ENCODE measurements at places on chromosomes 3 and 15.

DNA sequence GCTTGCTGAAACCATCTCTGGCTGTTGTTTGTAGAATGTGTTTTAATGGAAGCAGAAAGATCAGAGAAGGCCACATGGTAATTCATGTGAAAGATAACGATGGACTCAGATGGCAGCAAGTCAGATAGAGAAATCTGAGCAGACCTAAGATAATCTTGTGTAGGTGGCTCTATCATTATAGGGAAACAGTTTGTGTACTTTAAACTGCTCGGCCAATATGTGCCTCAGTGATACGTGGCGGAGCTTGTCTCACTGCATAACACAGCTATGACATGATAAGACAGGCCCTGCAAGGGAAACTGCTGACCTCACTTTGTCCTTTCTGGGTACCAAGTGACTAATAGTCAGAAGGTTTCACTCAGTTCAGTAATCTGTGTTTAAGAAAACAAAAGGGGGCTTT, 51.0 kb downstream of the MME start:
- peak; percentile 46 for DNase-seq

GRCh38 chr15:92960996-92961681, 61.0 kb downstream of the CHD2 start:
- no peak for DNase-seq

GRCh38 chr3:42486814-42487565, 15.5 kb upstream of the VIPR1 start:
- no peak for DNase-seq

DNA sequence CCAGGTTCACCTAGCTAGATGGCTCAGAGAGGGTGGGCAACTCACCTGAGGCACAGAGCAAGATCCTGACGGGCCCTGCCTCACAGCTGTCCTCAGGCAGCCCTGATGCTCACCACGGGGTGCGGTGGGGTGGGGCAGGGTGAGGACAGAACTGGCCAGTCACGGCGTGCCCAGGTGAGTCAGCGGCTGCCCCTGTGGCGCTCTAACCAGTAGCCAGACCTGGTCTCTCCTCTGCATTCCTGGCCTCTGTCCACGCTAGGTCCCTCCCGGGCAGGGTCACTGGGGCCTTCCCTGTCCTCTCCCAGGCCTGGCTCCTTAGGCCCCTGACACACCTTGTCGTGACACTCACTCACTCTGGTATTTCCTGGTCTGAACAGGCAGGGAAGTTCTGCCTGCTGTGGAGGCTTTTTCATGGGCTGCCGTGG, 901 bp downstream of the ALS2CL start:
- DNase-seq, result peak; percentile 99

DNA sequence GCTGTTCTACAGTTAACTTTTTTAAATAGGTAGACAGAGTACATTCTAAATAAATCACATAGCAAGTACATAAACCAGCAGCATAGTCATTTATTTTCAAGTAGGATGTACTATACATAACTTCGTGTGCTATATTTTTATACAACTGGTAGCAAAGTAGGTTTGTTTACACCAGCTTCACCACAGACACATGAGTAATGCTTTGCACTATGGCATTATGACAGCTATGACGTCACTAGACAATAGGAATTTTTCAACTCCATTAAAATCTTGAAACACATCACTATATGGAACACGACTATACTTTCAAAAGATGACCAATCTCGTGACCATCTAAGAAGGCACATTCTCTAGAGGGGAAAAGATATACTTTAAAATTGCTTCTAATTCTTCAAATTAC, 3.5 kb downstream of the TEX55 start:
- no peak for DNase-seq

DNA sequence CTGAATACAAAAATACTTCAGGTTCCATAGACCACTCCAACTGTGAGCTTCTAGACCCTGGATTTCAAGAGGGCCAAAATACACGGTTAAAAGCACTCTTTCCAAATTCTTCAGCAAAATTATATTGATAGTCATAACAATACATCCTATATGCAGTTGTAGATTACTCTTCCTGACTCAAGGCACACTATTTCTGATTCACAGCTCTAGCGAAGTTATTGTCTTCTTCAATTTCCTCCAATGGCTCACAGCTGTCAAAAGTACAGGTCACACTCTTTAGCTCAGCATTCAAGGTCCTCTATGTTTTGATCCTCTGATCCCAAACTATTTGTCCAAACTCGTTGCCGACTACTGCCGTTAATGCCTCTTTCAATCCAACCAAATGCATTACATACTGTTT, 13.5 kb upstream of the CCDC80 start:
- DNase-seq, result no peak

- no peak for DNase-seq
Measured at GRCh38 chr3:148971401-148972163, 19.8 kb upstream of the GYG1 start.

- no peak for DNase-seq
Measured at GRCh38 chr3:48268936-48269561, 28.1 kb downstream of the ZNF589 start.

- no peak for DNase-seq
Measured at GRCh38 chr15:34311563-34311962, 26.0 kb downstream of the SLC12A6 start.

- no peak for DNase-seq
Measured at GRCh38 chr3:21544076-21544462, 206.9 kb downstream of the ZNF385D start.

DNA sequence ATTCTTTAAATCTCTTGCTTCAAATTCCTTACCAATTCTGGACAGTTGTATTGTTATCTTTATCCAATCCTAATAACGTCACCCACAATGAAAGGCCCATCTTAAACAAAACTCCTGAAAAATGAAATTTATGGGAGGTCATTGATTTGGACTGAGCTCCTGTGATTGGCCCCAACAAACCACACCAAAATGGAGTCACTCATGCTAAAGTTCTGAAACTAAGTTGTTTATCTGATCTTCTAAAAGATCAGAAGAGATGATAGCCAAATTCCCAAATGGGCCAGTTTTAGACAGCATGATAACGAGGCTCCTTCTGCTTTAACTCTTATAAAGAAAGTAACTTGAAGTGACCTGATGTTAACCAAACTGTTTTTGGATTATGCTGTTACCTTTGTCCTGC, 39.7 kb upstream of the GPD1L start:
- DNase-seq, result no peak

GRCh38 chr3:29137601-29138000, 143.3 kb upstream of the RBMS3 start:
- DNase-seq, result peak; percentile 22

- DNase-seq, result no peak
Measured at GRCh38 chr3:170470063-170471016, 51.7 kb downstream of the CLDN11 start.

DNA sequence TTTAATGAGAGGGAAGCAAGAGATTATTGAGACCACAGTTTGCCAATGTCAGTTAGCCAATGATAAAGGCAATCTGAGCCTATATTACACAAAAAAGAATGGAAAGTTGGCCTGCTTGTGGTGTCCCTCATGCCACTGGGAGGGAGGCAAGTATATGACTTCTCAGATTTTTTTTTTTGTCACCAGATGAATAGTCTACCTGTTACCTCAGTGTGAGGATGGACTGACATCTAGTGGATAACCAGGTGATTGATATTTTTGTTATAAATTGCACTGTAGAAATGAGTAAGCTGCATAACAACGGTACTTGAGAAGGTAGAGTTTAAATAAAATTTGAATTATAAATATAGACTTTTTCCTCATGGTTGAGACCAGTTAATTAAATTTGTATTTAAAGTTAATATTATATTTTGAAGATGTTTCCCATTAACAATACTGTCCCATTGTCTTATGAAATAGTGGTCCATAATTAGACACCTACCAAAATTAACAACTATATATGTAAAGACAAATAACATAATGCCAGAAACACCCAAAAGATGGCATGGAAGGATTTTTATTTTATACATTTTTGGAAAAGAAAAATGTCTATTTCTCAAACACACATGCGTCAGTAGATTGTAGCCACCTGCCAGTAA, 237.8 kb upstream of the GADL1 start:
- DNase-seq, result peak; percentile 75

DNA sequence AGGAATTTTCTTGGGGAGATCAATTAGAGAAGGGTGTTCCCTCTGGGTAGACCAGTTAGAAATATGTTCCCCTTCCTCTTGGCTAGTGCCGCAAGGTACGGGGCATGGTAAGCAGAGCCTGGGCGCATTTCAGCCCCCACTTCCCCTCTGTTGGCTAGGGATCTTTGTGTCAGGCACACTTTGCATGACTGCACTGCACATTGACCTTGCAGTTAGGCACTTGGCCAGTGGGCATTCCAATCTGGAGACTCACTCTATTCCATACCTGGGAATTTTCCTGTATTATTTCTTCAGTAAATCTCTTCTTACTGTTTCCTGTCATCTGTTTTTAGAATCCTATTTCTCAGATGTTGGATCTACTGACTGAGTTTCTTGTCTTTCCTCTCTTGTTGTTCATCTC, 30.0 kb upstream of the CACNA1D start:
- peak; percentile 13 for DNase-seq

- DNase-seq, result peak; percentile 35
Measured at GRCh38 chr15:78638658-78639314, 2.2 kb downstream of the CHRNB4 start.

- no peak for DNase-seq
Measured at GRCh38 chr15:25061808-25062550, 107.2 kb downstream of the SNRPN start.

DNA sequence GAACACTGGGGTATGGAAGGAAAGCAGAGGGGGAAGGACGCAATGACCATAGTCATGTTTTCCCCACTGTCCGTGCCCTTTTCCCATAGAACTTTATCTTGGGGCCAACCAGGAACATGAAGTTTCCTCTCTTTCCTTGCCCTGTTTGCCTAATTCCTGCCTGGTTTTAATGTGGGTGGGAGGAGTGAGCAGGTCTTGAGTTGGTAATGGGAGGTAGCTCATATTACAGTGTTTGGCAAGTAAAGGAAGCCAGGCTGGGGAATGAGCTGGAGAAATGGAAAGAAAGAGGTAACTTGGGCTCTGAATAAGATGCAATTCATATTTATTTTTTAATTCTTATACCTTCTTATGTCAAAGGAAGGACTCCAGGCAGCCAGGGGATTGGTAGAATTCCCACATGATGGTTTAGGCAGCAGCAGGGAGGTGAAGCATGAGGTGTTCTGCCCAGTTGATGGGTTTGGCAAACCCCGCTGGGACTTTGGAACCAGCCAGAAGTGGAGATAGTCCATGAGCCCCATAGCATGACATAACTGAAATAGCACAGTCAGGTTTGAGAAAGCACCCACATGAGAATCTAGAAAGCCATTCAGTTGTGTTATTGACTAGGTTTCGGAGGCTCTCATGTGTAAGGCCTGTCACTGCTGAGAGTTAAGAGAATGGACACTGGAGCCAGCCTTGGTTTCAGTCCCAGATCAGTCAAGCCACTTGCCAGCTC, 60.0 kb downstream of the CCK start:
- no peak for DNase-seq

DNA sequence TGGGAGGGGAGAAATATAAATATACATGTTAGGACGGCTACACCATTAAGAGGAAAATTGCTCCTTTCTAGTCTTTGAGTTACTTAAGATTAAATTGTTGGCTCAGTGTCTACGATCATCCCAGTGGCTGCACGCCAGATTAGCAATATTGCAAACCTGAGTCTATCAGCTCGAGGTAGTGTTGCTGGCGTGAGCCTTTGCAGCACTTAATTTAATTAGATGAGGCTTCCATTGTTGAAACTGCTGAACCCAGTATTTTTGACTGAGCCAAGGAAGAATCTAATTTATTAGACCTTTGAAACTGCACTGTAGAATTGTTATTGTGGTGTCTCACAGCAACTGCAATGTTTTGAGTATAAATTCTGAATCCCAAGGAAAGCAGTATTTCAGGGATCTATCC, 782.4 kb upstream of the ROBO1 start:
- no peak for DNase-seq

GRCh38 chr3:167887096-167887495, 151.6 kb downstream of the SERPINI1 start:
- no peak for DNase-seq

DNA sequence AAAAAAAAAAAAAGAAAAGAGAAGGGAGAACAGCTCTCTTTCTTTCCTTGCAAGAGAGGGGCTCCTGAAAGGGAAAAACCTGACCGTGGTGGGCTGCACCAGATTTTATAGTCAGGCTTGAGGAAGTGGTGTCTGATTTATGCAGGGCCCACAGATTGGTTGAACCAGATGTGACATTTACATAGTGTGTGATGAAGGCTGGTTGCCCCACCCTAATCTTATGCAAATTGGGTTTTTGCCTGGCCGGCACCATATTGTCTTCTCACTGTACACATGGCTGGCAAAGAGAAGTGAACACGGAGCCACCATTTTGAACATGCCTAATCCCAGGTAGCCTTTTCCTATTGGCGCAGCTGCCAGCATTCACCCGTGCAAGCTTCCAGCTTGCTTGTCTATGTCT, 154.4 kb downstream of the OXSM start:
- no peak for DNase-seq

DNA sequence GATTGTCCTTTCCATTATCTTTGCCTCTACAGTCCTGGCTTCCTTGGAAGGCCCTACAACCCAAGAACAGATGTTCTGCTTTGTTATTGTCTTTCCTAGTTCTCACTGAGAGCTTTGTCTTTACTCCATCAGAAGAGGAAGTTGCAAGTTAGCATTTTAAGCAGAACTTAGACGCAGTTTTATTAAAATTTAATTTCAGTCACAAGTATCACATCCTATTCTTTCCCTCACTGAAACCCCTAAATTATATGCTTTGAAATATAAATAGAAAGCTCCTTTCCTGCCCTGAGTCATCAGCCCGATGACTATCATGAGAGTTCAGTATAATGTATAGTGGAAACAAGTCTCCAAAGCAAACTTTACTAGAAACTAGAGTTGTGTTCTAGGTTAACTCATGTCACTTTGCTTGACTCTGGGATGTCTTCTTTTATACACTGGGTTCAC, 291.2 kb upstream of the RBMS3 start:
- DNase-seq, result no peak

DNA sequence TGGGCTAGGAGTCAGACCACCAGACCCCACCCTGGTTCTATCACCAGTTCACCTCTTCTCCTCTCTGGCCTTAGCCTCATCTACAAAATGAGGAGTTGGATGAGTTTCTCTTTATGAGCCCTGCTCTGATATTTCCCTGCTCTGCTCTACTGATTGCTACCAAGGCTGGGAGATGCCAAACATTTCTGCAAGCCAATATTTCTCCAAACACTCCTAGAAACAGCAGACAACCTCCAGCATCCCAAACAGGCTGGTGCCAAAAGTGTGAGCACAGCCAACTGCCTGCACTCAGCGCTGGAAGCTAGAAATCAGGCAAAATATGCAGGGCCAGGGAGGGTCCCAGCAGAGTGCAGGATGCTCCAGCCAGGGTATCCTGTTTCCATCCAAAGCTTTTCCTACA, 10.8 kb downstream of the DAPK2 start:
- no peak for DNase-seq

DNA sequence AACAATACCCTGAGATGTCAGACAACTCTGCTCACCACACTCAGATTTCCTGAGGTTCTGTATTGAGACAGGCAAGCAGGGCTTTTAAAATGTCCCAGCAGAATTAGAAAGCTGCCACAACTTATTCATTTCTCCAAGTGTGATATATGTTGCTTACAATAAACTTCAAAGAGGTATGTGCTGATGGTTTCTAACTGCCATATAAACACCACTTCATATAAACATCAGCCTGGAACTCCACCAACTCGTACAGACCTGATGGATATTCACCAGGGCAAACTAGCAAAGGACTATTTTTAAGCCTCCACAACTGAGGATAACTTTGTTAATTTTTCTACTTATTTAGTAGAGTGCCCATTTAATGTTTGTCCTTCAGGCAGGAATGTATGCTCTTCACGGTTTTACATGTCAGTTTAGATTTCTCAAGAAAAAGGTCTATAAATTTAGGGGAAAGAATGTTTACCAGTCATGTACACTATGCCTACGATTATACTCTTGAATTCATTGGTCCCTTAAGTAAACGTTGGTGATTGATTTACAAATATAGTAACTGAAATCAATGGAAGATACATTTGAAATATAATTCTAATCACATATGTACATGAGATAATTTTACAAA, 109.6 kb upstream of the ABI3BP start:
- DNase-seq, result no peak

Data from trophoblast cell (in vitro differentiated cells and primary cell).